ENCODE measurements at places on chromosomes 12 and 14.

GRCh38 chr12:14905269-14906004 lies 19.8 kb upstream of the MGP start:
- no peak for DNase-seq

GRCh38 chr14:24224618-24225071 lies 7.5 kb downstream of the NEDD8 start:
- DNase-seq = no peak

GRCh38 chr12:546265-546919 lies 86.7 kb downstream of the B4GALNT3 start:
- DNase-seq = no peak

GRCh38 chr12:101813117-101813516 lies 17.6 kb downstream of the GNPTAB start:
- DNase-seq = no peak

DNA sequence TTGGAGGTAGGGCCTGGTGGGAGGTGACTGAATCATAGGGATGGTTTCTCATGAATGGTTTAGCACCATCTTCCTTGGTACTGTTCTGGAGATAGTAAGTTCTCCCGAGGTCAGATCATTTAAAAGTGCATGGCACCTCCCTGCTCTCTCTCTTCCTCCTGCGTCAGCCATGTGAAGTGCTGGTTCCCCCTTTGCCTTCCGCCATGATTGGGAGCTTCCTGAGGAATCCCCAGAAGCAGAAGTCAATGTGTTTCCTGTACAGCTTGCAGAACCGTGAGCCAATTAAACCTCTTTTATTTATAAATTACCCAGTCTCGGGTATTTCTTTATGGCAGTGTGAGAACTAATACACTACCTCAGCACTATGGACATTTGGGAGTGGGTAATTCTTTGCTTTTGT lies 4.8 kb upstream of the LGMN start:
- DNase-seq = no peak

DNA sequence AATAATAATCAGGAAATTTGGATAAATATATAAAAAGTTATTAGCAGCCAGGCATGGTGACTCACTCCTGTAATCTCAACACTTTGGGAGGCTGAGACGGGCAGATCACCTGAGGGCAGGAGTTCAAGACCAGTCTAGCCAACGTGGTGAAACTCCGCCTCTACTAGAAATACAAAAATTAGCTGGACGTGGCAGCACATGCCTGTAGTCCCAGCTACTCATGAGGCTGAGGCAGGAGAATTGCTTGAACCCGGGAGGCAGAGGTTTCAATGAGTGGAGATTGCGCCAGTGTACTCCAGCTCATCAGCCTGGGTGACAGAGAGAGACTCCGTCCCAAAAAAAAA lies 64.5 kb downstream of the SYT1 start:
- DNase-seq = no peak

- no peak for DNase-seq
These were observed 38.9 kb upstream of the LIMA1 start for GRCh38 chr12:50322206-50322605.

DNA sequence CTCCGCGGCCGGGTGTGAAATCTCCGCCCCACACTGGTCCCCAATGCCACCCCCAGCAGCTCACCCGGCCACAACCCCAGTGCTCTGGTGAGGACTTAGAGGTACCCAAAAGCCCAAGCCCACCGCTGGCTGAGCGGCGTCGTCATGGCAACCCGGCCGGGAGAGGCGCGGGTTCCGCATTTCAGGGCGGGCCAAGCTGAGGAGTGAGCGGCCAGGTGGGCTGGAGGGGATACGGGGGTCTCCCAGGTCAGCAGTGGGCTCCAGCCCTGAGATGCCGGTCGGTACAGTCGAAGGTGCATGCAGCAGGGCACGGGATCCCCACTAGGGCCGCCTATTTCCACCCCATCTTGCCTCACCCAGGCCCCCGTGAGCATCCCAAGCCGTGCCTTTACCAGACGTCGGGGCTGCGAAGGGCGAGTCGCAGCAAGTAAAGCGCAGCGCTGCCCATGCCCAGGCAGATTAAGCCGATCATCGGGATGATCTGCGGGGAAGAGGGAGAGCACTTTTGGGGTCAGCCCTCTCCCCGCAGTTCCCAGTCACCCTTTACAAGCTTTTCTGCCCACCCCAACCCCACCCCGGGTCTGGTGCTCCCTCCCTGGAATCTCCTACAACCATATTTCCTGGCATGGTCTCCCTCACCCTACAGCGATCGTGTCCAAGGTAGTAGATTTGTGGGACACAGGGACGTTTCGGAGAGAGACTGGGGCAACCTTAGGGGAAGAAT lies 6.9 kb downstream of the SHMT2 start:
- no peak for DNase-seq

All from midbrain (tissue), 1 donor.